Epithelial cell of alveolus of lung (primary cell): ENCODE measurements at places on chromosomes 12 and 14. TPM values are rescaled to one million over a fixed set of nuclear protein-coding genes. Genes with fewer than 3 reads are reported as not detected.

TMTC2 gene
- total RNA-seq: 3.0 and 6.6 TPM in 2 replicates

KRT71 gene
- not detected in 2 replicates for total RNA-seq

GSKIP gene
- total RNA-seq: 16.1 and 23.0 TPM in 2 replicates

PTPN6 gene
- total RNA-seq: 1.0 and 4.2 TPM in 2 replicates

PRPH gene
- not detected in 2 replicates for total RNA-seq

NPAS3 gene
- total RNA-seq: 0.13 and 5.6 TPM in 2 replicates

SLC41A2 gene
- 4.7 and 17.5 TPM in 2 replicates for total RNA-seq

RTL1 gene
- total RNA-seq: not detected in 2 replicates

ESRRB gene
- not detected in 2 replicates for total RNA-seq

WNT5B gene
- total RNA-seq: 8.6 and 32.8 TPM in 2 replicates

HSPA2 gene
- 7.7 and 12.5 TPM in 2 replicates for total RNA-seq

PRPF39 gene
- total RNA-seq: 9.3 and 15.3 TPM in 2 replicates

CDK2 gene
- 24.5 and 46.2 TPM in 2 replicates for total RNA-seq

GCN1 gene
- total RNA-seq: 45.3 and 82.0 TPM in 2 replicates

HOXC13 gene
- not detected in 2 replicates for total RNA-seq
